Glutamatergic neuron (in vitro differentiated cells): ENCODE measurements at places on chromosomes 7 and 10.

DNA sequence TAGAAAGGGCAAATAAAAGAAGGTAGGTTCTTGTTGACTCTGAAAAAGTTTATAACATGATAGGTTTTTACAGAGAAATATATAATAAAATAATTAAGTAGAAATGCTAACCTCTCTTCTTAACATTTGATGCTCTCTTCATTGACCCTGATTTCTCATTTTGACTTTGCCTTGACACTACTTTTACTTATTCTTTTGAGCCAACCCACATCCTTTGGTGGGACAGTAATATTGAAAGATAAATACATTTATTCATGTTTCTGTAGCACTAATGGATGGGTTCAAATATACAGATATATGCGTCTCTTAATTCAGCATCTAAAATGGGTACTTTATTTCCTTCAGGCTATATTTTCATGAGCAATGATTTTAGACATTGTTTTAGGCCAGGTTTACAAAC is 34.4 kb downstream of the DDC start:
- DNase-seq = no peak

DNA sequence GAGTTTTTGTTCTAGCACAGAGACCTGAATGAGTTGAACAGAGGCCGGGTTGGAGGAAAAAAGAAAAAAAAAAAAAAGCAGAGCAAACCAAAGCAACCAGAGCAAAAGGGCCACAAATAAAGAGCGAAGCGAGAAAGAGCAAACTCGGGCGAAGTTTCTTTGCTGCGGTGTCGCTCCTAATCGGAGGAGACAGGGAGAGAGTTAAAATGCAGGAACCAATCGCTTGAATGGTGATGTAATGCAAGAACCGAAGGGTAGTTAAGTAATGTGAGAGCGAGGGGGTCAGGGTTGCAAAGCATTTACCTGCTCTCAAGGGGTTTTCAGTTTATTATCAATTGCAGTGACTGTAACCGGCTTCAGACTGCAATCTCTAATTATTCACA is 271.7 kb downstream of the TRIL start:
- no peak for DNase-seq

DNA sequence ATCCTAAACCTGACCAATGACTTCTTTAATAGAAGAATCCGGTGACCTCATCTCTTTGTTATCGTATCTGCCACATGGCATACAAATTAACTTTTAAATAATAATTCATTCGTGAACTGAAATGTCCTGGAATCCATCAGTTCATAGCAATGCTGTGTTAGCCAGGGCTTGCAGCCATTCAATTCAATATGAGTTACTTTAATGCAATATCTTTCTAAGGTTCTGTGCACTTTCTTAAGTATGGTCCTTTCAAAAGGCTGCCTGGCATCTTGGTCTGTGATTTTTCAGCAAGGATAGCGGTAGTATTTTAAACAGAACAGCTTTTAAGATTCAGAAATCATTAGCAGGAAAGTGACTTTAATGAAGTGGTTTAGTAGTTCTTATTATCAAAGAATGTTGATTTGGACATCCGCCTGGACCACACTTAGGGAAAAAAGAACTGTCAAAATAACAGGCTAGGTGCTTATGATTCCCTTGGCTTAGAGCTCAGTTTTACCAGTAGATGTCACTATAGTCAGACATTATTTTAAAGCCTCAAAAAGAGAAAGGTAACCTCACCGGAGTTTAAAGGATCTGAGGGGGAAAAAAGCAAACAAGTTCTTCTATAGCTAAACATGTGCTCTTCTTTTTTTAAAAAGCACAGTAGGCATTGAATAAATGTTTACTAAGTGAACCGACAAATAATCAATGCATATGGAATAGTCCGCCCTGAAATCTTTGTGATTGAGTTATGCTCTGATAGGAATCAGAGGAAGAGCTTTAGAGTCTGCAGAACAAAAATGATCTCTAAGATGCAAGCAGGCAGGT is 22.7 kb downstream of the SLC35G1 start:
- no peak for DNase-seq

GRCh38 chr7:85175217-85175616 is 11.6 kb downstream of the SEMA3D start:
- DNase-seq = no peak

GRCh38 chr7:11185179-11185815 is 211.6 kb downstream of the PHF14 start:
- DNase-seq = no peak
